Articular chondrocyte of knee joint (primary cell): ENCODE measurements at places on chromosomes 7 and 10. TPM values are rescaled to one million over a fixed set of nuclear protein-coding genes. Genes with fewer than 3 reads are reported as not detected.

TDRD1 gene
- under 0.01 and 0.26 TPM in 2 replicates for total RNA-seq

CCL24 gene
- not detected in 2 replicates for total RNA-seq

SPDYE2B gene
- total RNA-seq: not detected in 2 replicates

RSPH10B gene
- total RNA-seq: 0.11 and 0.13 TPM in 2 replicates

CTTNBP2 gene
- total RNA-seq: 0.65 TPM in 2 replicates
